ENCODE measurements at places on chromosomes 7 and 10. TPM values are rescaled to one million over a fixed set of nuclear protein-coding genes. Genes with fewer than 3 reads are reported as not detected.

DNA sequence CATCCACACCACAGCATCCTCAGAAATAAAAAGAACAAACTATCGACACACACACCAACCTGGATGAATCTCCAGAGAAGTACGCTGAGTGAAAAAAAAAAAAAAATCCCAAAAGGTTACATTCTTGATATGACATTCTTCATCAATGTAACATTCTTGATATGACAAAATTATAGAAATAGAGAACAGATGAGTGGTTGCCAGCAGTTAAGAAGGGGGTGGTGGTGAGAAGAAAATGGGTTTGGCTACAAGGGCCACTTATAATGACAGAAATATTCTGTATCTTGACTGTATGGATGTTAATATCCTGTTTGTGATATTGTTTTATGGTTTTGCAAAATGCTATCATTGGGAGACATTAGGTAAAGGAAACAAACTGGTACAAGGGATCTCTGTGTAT is 36.9 kb downstream of the VSTM4 start:
- DNase-seq: no peak
- H3K27me3 ChIP-seq: no peaks in the 10 kb centered on the region
- H3K27ac ChIP-seq: no peak overlapping the region
- H3K36me3 ChIP-seq: no peaks in the 10 kb centered on the region
- peaks cover 48% of the 10 kb centered on the region for H3K4me1 ChIP-seq

DNA sequence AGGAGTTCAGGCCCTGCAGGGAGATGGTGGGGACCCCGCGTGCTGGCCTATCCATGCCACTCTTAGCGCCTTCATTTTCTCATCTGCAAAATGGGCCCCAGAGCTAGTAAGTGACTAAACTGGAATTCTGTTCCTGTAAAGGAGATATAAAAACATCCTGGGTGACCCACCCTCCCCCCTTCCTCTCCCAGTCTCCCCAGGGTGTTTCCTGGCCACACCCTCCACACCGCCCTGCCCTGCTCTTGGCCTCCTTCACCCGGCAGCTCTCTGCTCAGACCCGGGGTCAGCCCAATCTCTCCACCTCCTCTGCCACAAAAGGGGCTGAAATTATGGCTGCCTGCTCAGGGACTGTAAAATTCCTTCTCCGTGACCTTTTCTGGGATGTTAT is 70.7 kb downstream of the C10orf105 start:
- no peaks in the 10 kb centered on the region for H3K4me1 ChIP-seq
- H3K27me3 ChIP-seq: no peaks in the 10 kb centered on the region
- no peaks in the 10 kb centered on the region for H3K36me3 ChIP-seq
- DNase-seq: no peak

Gene ARHGAP22
- total RNA-seq: 6.8 TPM

Gene CNPY1
- total RNA-seq: not detected

GRCh38 chr10:117900280-117900679 is 146.5 kb downstream of the RAB11FIP2 start:
- H3K4me3 ChIP-seq: no peak overlapping the region
- DNase-seq: no peak
- no peaks in the 10 kb centered on the region for H3K4me1 ChIP-seq
- H3K27me3 ChIP-seq: peaks cover 8% of the 10 kb centered on the region
- H3K36me3 ChIP-seq: no peaks in the 10 kb centered on the region
- H3K27ac ChIP-seq: no peak overlapping the region

DNA sequence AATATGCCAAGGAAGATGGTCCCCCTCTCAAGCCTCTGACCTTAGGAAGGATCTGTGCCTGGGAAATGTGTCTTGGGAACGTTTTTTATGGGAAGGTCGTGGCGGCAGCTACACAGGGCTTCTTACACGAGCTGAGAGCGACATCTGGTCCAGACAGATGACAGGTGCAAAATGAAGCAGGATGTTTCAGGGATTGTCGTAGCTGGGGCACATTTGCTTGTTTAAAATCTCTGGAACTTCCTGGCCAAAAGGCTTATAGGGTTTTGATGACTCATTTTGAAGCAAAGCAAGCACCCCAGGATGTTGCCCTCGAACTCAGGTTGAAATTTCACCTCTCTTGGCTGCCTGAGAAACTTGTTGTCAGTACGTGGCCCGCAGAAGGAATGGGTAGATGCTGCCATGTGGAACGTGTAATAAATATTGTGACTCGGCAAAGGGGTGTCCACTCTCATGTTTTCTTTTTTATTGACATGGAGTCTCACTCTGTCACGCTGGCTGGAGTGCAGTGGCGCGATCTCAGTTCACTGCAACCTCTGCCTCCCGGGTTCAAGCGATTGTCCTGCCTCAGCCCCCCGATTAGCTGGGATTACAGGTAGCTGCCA is 117.5 kb downstream of the CAMK1D start:
- H3K27me3 ChIP-seq: no peaks in the 10 kb centered on the region
- DNase-seq: no peak
- no peak overlapping the region for H3K27ac ChIP-seq
- no peak overlapping the region for H3K4me3 ChIP-seq

Gene BTBD16
- total RNA-seq: 0.35 TPM

Gene XRCC2
- total RNA-seq: 0.46 TPM

Gene MCU
- total RNA-seq: 31.1 TPM

GRCh38 chr7:69844264-69844868 is 246.1 kb downstream of the AUTS2 start:
- H3K27me3 ChIP-seq: no peaks in the 10 kb centered on the region
- H3K4me1 ChIP-seq: no peaks in the 10 kb centered on the region
- no peak overlapping the region for H3K27ac ChIP-seq
- no peaks in the 10 kb centered on the region for H3K36me3 ChIP-seq

GRCh38 chr7:55056068-55056467 is 37.3 kb downstream of the EGFR start:
- no peak overlapping the region for H3K4me3 ChIP-seq
- H3K27ac ChIP-seq: no peak overlapping the region
- H3K27me3 ChIP-seq: no peaks in the 10 kb centered on the region
- no peaks in the 10 kb centered on the region for H3K36me3 ChIP-seq
- peaks cover 11% of the 10 kb centered on the region for H3K4me1 ChIP-seq

GRCh38 chr7:50856806-50857205 is 74.1 kb upstream of the GRB10 start:
- H3K27me3 ChIP-seq: no peaks in the 10 kb centered on the region
- no peak for DNase-seq
- H3K36me3 ChIP-seq: no peaks in the 10 kb centered on the region
- H3K4me1 ChIP-seq: no peaks in the 10 kb centered on the region
- H3K27ac ChIP-seq: no peak overlapping the region

Gene MICU1
- 52.2 TPM for total RNA-seq

GRCh38 chr7:84824057-84824651 is 362.7 kb downstream of the SEMA3D start:
- H3K4me1 ChIP-seq: no peaks in the 10 kb centered on the region
- DNase-seq: no peak
- H3K4me3 ChIP-seq: no peak overlapping the region
- no peak overlapping the region for H3K27ac ChIP-seq
- no peaks in the 10 kb centered on the region for H3K36me3 ChIP-seq
- no peaks in the 10 kb centered on the region for H3K27me3 ChIP-seq

Gene PARP12
- total RNA-seq: 100 TPM

Gene IGF2BP3
- total RNA-seq: 3.3 TPM

Gene TMEM196
- total RNA-seq: not detected
